ENCODE measurements at places on chromosomes 1 and 21.

GRCh38 chr21:42366292-42367010 is at the start of gene TFF1:
Gene TFF1, minus strand, starts transcription at chr21:42366535. Its CDS starts 40 bp downstream, at chr21:42366495.
- no peak for DNase-seq

DNA sequence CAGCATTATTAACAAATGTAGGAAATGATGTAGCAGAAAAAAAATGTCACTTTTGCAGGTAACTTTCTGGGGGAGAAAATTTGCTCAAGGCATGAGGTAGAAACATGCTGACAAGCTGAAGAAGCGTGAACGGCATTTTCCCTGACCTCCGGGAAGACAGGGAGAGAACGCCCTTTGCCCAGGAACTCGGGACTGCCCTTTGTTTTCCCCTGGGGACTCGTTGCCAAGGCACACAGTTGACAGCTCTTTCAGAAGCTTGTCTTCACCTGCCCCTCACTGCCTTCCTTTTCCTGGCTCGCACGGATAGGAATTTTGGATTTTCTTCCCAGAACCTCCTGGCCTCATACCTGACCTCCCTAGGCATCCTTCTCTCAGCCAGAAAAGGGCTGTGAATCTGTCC is 52.7 kb upstream of the COA6 start:
- DNase-seq, result no peak

- no peak for DNase-seq
These were observed 41.7 kb downstream of the EPB41 start for GRCh38 chr1:28956038-28956464.

GRCh38 chr21:33645730-33646129 is 3.4 kb downstream of the ITSN1 start:
- DNase-seq, result no peak

GRCh38 chr1:16905868-16906702 is 10.3 kb downstream of the RNU1-2 start:
- no peak for DNase-seq

DNA sequence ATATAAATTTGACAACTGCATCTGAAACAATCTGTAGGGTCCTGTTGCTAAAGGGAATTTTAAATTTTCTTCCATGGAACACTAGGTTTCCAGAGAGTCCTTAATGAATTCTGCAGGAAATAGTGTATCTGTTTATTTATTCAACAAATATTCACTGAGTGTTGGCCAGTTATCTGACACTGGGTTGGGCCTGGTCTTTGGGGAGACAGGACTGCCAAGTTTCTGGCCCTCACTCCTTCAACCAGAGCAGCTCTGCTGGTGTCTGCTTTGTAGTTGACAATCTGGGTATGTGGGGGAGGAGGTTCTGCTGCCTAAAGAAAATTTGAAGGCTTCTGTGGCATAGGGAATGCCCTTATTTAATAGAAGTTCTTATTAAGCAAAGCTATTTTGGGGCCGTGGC is 26.1 kb upstream of the HUNK start:
- no peak for DNase-seq

DNA sequence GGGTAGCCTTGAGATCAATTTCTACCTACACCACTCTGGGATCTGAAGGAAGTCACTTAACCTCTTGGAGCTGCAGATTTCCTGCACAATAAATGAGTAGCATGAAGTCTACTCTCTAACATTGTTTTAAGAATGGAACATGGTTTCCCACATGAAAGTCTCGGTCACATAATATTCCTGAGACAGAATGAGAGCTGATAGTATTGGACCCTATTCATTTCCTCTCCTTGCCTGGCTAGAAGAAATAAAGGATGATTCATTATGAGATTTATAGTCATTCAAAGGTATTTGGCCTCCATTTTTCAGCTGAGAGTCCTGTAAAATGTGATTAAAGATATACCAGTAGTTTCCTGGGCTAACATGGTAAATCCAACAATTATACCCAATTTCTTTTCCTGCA is 56.7 kb downstream of the ARHGAP29 start:
- DNase-seq, result no peak

- DNase-seq, result no peak
These were observed 52.0 kb downstream of the TOMM20 start for GRCh38 chr1:235076504-235077162.

GRCh38 chr1:17059391-17060305 is 5.8 kb upstream of the SDHB start:
- DNase-seq, result peak; percentile 65

GRCh38 chr1:87226341-87226760 is 102.3 kb upstream of the LMO4 start:
- DNase-seq, result peak; percentile 20

GRCh38 chr1:29645586-29645985 is 409.3 kb downstream of the PTPRU start:
- no peak for DNase-seq

DNA sequence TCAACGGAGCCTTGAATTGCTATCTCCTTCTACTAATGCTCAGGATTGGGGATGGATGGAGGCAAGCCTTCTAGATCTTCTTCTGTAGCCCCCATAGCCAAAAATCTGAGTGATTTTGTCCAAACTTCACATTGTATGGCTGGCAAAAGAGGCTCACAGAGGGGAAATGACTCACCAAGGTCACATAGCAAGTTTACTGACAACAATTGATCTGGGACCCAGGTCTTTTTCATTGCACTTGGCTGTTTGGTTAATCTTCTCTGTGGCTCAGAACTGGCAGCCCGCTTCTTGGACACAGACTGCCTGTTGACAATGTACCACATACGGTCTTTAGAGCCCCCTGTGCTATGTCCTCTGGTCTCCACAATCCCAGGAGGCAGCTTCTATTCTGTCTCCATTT is 3.0 kb upstream of the LACTBL1 start:
- DNase-seq, result no peak

DNA sequence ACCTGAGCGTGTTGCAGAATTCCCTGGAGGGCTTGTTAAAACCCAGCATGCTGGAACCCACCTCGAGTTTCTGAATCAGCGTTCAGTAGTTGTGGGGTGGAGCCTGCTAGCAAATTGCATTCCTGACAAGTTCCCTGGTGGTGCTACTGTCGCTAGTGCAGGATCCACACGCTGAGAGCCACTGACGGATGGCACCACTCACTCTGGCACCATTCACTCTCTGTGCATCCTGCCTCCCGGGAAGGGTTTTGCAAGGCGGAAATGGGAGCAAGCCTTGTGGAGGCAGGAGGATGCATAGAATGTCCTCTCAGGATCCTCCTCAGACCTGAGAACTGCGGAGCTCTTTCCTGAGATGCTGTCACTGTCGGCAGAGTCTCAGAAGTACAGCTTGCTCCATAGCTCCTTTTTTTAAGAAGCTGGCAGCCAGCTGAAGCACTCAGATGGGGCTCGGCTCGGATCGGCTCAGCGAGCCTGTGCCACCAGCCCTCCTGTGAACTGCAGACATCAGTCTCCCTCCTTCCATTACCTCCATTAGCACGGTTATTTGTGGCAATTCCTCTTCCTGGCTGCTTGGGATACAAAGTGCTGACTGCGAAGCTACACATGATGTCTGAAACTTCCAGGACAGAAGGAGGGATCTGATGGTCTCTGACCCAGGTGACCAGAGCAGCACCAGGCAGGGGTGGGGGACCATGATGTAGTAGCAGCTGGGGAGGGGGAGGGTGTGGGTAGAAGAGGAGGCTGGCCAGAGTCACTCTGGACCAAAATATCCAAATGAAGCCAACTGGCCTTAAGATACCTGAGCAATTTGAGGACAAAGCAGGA is 89.6 kb downstream of the C1orf94 start:
- no peak for DNase-seq

DNA sequence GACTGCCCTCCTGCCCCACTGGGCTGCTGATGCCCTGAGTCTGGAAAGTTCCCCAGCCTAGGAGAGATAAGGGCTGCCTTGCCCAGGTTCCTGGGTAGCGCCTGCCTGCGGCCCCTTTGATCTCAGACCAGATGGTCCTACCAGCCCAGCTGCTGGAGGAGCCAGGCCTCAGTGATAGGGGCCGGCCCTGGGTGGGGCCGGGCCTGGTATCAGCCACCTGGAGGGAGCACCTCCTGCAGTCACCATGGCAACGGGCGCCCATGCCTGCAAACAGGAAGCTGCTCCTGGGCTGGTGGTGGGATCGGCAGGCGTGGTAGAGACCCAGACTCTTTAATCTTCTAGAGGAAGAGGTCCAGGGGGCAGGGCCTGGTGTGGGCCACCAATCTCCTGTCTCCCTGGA is 119.7 kb upstream of the WNT4 start:
- no peak for DNase-seq

DNA sequence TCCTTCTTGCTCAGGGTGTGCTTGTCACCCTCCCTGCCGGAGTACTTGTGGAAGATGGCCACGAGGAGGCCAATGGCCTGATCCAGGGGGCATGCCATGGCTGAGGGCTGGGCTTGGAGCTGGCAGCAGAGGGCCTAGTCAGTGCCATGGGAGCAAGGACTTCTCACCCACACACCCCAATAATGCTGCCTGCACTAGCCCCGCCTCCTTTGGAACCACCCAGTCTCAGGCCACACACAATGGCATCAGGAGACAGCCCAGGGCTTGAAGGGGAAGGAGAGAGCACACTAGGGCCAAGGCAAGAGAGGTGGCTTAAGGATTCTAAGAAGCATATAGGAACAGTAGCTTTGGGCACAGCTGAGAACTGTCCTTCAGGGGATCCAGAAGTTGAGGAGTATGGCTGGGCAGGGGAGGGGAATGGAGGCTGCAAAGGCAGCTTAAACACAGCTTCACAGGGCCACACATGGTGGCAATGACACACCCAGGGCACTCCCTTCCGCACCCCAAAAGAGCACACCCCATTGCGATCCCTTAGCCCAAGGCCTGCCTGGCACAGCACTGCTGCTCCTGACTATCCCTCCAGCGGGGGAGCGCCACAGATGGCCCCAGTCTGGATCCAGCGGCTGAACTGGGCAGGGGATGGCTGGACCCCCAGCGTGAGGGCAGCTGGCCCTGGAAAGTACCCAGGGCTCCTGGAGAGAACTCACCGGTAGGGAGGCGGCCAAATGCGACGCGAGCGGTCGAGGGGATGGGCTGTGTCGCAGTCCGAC is at the start of gene S100A6:
S100A6 (minus strand) TSS at position 750 of the 770 bp plus-strand sequence; CDS start at position 98, 652 bp downstream.
- DNase-seq, result peak; percentile 55

- DNase-seq, result no peak
These were observed 24.4 kb upstream of the TSPEAR start for GRCh38 chr21:44735821-44736220.

GRCh38 chr1:60402816-60403215 is 329.2 kb upstream of the C1orf87 start:
- no peak for DNase-seq

GRCh38 chr1:25537153-25537831 is 6.1 kb upstream of the LDLRAP1 start:
- no peak for DNase-seq

DNA sequence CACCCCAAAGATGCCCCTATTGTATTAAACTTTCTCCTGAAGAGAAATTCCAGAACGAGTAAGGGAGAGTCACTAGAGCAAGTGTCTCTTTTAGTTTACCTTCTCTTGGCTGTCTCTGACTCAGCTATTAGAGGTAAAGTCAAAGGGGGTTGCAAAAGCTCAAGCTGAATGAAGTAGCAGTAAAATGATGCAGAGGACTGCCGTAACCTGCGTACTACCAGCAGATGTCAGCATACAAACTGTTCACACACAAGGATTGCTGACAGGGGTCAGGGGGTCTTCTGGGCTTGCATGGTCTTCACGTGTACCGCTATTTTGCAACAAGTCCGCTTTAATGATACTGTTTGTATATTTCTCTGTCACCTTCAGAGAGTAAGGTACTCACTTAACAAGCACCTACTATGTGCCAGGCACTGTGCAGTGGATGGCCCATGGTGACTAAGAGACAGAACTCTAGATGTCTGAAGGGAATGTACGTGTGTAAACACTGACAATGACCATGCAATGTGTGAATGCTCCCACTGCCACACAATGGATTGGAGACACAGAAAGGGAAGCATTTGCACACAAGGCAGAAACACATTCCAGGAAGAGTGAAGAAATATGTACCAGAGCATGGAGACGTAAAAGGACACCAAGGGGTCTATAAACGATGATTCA is 34.9 kb downstream of the CHML start:
- DNase-seq, result no peak

DNA sequence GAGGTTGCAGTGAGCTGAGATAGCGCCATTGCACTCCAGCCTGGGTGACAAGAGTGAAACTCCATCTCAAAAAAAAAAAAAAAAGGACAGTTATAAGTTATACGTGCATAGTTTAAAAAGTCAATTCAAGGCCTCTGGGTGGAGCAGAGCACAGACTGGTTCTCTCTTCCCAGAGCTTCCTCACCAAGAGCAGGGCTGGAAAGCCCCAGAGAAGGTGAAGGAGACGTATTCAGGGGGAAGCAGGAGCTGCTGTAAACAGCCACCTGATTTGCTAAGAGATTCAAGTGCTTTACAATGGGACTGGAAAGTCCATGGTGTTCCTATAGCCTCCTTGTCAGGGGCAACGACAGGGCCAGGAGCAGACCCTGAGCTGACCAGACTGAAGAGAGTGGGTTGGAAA is 85.0 kb upstream of the LYST start:
- DNase-seq, result no peak

DNA sequence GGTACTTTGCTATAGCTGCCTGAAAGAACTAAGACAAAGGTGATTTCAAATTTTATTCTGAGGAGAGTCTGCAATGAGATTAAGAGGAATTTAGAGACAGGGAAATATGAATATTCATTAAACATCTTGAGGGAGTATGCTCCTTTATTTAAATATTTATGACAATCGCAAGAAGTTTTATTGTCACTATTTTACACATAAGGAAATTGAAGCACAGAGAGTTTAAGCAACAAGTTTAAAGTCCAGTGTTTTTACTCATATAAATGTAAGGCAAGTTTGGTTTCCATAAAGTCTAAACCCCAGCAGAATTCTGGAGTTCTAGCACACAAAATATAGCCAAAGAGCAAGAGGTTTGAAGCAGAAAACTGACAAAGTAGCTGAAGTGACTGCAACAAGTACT is 49.3 kb upstream of the SAMSN1 start:
- DNase-seq, result no peak

DNA sequence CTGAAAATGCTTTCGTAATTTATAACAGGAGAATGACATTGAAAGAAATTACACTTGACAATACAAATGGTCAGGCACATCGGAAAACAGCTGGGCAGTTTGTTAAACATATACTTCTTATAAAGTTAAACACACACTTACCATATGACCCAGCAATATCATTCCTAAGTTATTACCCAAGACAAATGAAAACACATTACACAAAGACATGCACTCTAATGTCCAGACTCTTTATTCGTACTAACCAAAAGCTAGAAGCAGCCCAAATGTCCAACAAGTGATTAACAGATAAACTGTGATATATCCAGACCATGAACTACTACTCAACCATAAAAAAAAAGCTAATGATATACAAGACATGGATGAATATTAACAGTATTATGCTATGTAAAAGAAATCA is 8.5 kb downstream of the AKT3 start:
- DNase-seq, result no peak

DNA sequence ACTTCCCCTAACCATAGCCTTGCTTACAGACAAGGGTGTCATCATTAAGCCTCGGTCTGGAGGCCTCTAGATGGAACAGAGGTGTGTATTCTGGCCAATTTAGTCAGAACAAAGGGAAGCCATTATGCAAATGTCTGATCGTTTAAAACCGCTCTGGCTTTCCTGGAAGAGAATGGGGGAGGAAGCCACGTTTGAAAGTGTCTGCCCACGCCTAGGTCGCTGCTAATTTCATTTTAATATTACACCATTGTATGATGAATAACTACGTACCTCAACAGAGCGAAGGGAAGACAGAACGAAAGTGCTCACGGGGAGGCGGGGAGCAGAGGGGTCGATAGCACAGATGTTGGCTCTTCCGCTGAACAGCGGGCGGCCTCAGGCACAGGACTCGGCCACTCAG is 41.1 kb upstream of the CSF3R start:
- DNase-seq, result no peak

- no peak for DNase-seq
These were observed 12.6 kb downstream of the S100A11 start for GRCh38 chr1:152024223-152024622.

All from CD4-positive, alpha-beta T cell treated with Interleukin-4 for 1 hour (primary cell).